ENCODE measurements at places on chromosomes 2 and 18.
A peak's percentile ranks its signal among the peaks of the same experiment; 100 is the strongest.

DNA sequence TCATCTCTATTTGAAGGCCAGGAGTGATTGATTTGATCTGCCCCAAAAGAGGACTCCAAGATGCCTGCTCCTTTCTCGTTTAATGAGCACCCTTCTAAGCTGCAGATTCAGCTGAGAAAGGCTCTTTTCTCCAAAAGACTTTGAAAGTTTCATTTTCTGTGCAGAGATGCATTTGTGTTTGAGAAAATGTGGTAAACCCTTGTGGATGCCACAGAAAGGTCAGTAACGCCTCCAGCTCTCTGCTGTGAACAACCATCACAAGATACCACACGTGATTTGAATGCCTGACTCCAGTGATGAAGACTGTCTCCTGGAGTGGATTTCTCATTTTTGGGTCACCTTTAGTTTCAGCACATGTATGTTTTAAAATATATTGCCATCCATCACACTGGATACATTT lies 35.0 kb upstream of the CCDC85A start:
- no peak for DNase-seq

DNA sequence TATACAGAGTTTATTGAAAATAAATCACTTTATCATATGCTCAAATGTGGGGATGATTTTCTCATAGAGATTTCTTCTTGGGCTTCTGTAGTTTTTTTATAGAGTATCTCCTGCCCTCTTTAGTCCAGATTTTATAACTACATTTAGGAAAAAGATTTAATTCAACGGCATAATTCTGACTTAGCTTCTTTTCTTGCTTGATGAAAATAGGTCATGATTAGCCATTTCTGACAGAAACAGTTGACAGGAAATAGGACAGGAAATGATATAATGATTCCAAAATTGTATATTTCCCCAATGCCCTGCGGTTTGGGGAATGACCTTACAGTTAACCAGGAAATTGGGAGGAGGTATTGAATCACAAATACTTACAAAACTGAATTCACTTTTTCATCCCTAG lies 1531.9 kb upstream of the ACVR2A start:
- DNase-seq, result no peak

- DNase-seq, result no peak
Measured at GRCh38 chr2:231960810-231961348, 634 bp upstream of the DIS3L2 start.

DNA sequence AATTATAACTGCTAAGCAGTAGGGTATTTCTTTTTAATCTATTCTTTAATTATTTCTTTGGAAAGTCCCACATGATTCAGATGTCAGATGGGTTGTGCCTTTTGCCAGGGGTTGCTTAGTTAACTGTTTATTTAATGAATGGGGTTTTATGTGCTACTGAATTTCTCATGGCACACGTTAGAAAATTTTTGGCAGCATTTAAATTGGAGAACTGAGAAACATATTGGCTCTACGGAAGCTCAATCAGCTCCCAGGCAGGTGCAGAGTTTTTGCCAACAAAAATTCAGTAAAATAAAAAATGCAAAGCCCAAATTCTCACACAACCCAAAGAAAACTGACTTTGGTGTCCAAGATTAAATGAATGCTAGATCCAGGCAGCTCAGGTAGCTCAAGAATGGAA lies 467.2 kb downstream of the NRXN1 start:
- no peak for DNase-seq

DNA sequence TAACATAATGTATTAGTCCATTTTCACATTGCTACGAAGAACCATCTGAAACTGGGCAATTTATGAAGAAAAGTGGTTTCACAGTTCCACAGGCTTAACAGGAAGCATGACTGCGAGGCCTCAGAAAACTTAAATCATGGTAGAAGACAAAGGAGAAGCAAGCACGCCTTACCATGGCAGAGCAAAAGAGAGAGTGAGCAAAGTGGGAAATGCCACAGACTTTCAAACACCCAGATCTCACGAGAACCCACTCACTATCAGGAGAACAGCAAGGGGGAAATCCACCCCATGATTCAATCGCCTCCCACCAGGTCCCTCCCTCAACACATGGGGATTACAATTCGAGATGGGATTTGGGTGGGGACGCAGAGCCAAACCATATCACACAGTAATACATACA lies 22.5 kb downstream of the PIGN start:
- DNase-seq, result no peak

GRCh38 chr2:156322686-156323231 lies 9.8 kb downstream of the NR4A2 start:
- no peak for DNase-seq

DNA sequence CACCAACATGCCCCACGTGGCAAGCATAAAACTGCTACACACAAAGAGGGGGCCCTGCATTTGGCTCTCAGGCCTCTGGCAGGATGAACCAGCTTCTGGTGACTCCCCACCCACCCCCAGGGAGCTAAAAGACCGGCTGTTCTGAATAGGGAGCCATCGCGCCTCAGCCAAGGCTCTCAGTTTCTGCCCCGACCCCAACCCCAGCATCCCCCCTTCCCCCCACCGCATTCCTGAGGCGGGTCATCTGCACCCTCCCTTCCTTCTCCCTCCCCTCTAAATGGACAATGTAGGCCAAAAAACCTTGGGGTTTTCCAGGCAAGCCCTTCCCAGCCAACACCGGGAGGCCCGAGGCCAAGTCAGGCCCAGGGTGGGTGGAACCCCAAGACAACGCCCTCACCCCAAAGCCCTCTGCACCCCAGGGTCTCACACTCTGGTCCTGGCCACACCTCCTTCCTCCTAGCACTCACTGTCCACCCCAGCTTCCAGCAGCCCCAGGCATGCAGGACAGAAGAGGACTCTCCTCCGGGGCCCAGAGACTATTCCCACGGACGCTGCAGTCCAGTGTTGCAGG lies 5.7 kb downstream of the CYP26B1 start:
- no peak for DNase-seq

DNA sequence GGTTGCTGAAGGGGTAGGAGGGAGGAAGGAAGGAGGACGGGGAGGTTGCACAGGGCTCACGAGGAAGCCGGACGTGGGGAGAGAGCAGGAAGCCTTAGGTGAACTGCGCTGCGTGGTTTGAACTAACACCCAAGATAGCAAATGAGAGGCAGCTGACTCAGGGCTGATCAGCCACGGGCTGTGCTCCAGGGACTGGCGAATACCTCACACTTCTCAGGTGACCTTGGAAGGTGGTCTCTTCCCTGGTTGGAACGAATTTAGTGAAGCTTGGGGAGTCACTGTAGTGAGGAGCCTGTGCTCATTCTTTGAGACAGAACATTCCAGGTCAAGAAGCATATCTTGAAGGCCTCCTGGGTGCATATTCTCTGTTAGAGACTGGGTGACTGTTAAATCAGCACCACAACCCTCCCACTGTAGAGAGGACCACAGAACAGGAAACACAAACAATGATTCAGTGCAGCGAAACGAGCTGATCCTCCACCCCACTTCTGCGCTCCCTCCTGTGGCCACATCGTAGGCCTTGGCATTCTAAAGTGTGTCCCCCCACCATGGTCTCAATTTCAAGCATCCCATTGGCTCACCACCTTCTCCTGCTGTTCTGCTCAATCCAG lies 33.8 kb downstream of the TOGARAM2 start:
- peak; percentile 59 for DNase-seq

- no peak for DNase-seq
Measured at GRCh38 chr2:112483831-112484230, 1.9 kb downstream of the TTL start.

GRCh38 chr18:28151434-28151833 lies 25.5 kb downstream of the CDH2 start:
- DNase-seq, result no peak

GRCh38 chr18:6606411-6607085 lies 123.0 kb upstream of the ARHGAP28 start:
- no peak for DNase-seq

DNA sequence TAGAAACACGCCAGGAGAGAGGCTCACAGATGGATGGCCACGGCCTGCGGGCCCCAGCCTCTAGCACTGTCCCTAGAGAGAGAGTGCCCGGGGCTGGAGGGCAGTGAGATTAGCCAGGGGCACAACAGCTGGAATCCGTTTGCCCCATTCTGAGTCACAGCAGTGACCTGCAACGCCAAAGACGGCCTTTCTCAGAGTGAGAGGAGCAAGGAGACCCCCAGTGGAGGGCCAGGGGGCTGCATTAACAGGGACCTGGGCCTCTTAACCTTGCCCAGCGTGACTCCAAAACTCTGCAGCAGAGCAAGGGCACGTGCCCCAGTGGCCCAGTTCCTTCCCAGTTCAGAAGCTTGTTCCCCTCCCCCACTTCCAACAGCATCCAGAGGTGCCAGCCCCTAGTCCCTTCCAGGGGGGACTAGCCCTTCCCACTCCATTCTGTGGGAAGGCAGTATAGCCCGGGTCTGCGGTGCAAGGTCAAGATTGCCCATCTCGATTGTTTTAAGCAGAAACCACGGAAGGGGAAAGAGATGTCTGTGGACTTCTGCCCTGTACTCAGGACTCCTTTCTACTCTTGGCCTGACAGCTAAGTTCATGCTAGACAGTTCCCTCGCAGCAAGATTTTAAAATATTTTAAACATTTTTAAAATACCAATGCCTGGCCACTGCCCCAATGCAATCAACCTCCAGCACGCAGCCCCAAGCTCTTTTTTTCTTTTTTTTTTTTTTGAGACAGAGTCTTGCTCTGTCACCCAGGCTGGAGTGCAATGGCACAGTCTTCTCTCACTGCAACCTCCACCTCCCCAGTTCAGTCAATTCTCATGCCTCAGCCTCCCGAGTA lies 50.9 kb upstream of the BIN1 start:
- DNase-seq, result no peak

GRCh38 chr2:69231612-69232277 lies 155.3 kb downstream of the GFPT1 start:
- no peak for DNase-seq

DNA sequence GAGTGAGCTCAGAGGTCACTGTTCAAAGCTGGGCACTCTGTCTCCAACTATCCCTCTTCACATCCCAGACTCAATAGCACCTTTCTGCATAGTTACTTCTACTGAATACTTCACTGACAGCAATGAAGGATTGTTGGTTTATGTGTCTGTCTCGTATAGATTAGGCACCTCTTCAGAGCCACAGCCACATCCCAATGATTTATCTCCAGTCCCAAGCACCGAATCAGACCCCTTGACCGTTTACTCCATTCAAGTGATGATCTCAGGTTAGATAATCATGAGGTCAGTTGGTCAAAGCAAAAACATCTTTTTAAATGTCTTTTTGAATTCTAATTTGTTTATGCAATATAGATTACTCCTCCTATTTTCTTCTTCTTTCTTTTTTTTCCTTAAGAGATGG lies 14.7 kb downstream of the NEDD4L start:
- DNase-seq, result no peak

- DNase-seq, result no peak
Measured at GRCh38 chr2:178473931-178474330, 4.5 kb downstream of the FKBP7 start.

GRCh38 chr2:98924910-98925309 lies 11.1 kb downstream of the CRACDL start:
- no peak for DNase-seq

DNA sequence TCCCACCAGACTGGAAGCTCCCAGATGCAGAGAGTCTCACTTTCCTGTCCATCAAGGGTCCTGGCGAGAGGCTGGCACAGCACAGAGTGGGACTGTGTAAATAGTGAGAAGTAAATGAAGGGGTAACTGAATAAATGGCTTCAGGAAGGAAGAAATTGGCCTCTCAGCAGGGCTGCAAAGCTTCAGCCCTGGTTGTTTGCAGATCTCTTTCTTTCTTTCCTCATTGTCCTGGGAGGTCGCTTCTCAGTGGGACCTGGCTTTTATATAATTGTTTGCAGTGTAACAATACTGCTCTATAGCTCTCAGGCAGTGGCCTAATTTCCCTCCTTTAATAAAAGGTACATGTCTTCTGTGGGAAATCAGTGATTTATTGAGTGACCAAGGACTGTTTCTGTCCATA lies 74.9 kb upstream of the GPR45 start:
- no peak for DNase-seq

- DNase-seq, result no peak
Measured at GRCh38 chr2:31163011-31163539, 24.8 kb upstream of the GALNT14 start.

DNA sequence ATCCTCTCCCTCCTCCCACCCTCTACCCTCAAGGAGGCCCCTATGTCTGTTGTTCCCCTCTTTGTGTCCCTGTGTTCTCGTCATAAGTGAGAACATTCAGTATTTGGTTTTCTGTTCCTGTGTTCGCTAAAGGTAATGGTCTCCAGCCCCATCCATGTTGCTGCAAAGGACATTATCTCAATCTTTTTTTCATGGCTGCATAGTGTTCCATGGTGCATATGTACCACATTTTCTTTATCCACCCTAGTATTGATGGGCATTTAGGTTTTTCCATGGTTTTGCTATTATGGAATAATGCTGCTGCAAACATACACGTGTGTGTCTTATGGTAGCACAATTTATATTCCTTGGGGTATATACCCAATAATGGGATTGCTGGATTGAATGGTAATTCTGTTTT lies 33.0 kb downstream of the PUM2 start:
- no peak for DNase-seq

- DNase-seq, result no peak
Measured at GRCh38 chr2:129752176-129752575, 227.3 kb upstream of the RAB6C start.

- DNase-seq, result no peak
Measured at GRCh38 chr2:160490733-160491685, 2.6 kb downstream of the RBMS1 start.

DNA sequence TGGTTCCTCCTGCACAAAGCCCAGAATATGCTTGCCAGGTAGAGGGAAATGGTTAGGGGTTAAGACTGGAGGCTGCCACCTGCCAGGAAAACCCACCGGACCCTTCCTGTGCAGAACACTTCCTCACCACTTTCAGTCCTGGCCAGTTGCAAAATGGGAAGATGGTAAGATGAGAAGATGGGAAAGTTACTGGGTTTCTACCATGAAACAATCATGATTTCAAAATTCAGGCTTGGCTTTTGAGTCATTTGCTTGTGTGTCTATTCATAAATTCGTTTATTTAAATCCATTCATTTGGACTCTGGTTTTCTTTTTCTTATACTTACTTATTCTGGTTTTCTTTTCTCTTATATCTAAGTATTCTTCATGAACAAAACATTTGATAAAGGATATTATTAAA lies 7.2 kb downstream of the BMP10 start:
- DNase-seq, result no peak

DNA sequence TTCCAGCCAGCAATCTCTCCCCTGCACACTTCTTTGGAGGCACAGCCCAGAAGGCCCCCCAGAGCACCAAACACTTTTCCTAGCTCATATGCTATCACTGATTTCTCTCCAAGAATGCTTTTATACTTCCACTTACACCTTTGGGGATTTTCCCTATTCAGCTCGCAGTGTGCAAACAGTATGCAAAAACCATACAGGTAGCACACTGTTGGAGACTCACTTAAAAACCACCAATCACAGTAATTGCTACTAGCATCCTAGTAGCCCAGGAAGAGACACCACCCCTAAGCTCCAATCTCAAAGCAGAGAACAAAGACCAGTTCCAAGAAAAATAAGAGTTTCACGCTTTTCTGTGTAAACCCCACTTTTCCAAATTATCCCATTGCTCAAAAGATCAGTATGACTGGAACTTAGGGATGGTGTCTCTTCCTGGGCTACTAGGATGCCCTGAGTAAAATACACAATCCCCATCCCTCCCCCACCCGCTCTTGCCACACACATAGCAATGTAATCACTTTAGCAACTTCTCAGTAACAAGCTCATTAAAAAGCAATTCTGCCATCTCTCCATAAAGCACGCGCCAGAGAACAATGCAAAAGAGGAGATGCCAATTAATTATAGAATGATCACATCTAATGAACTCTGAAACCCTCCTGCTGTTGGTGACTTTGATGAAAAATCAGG lies 43.0 kb downstream of the KLF7 start:
- no peak for DNase-seq
